ENCODE measurements at places on chromosomes 4 and X. TPM values are rescaled to one million over a fixed set of nuclear protein-coding genes. Genes with fewer than 3 reads are reported as not detected.

Gene MGAT4D
- total RNA-seq, result not detected

Gene ART3
- not detected for total RNA-seq

Gene TLR3
- total RNA-seq, result 9.1 TPM

Gene PRRG1
- 12.0 TPM for total RNA-seq

Gene GPC3
- 55.3 TPM for total RNA-seq

Gene RHOXF2
- total RNA-seq, result not detected

Gene TCEAL4
- total RNA-seq, result 87.4 TPM

Gene HSFX1
- 1.8 TPM for total RNA-seq

Gene CXorf49B
- not detected for total RNA-seq

Gene GPR50
- not detected for total RNA-seq

Gene P2RY8
- 3.1 TPM for total RNA-seq

Gene ARMCX1
- total RNA-seq, result 13.8 TPM

Gene MAGEA9B
- not detected for total RNA-seq

Gene SLC34A2
- total RNA-seq, result 1,564 TPM

Measured in upper lobe of left lung (tissue), 6 donors.